ENCODE measurements at places on chromosomes 2 and 18. TPM values are rescaled to one million over a fixed set of nuclear protein-coding genes. Genes with fewer than 3 reads are reported as not detected.

The FAM136A gene
- 23.4 TPM for total RNA-seq

The CHRNG gene
- not detected for total RNA-seq

The TBR1 gene
- total RNA-seq, result under 0.01 TPM

The LRPPRC gene
- 50.4 TPM for total RNA-seq

The ABCG8 gene
- total RNA-seq, result under 0.01 TPM

The PASK gene
- total RNA-seq, result 2.9 TPM

The PAX8 gene
- not detected for total RNA-seq

The TUBB8B gene
- not detected for total RNA-seq

The CABYR gene
- total RNA-seq, result 0.90 TPM

Data from bronchial epithelial cell (primary cell).